ENCODE measurements at places on chromosomes 6 and 20.

GRCh38 chr6:18028332-18028731 lies 40.9 kb upstream of the KIF13A start:
- DNase-seq = no peak

GRCh38 chr6:154882107-154882506 lies 113.0 kb upstream of the TIAM2 start:
- DNase-seq = no peak

DNA sequence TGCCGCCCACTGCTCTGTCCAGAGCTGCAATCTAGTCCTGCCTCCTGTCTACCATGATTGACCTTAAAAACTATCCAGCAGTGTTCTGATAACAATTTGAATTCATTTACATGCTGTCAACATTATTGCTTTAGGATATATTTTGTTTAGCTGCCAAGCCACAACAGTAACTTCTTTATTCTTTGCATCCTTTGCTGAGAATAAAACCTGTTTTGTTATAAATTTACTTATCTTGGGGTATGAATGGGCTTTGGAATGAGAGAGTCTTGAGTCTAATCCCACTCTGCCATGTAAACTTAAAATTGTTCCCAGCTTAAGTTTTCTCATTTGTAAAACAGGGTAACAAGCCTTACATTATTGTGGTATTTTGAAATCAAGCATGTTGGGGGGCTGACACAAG lies 116.4 kb downstream of the FLRT3 start:
- DNase-seq = no peak

DNA sequence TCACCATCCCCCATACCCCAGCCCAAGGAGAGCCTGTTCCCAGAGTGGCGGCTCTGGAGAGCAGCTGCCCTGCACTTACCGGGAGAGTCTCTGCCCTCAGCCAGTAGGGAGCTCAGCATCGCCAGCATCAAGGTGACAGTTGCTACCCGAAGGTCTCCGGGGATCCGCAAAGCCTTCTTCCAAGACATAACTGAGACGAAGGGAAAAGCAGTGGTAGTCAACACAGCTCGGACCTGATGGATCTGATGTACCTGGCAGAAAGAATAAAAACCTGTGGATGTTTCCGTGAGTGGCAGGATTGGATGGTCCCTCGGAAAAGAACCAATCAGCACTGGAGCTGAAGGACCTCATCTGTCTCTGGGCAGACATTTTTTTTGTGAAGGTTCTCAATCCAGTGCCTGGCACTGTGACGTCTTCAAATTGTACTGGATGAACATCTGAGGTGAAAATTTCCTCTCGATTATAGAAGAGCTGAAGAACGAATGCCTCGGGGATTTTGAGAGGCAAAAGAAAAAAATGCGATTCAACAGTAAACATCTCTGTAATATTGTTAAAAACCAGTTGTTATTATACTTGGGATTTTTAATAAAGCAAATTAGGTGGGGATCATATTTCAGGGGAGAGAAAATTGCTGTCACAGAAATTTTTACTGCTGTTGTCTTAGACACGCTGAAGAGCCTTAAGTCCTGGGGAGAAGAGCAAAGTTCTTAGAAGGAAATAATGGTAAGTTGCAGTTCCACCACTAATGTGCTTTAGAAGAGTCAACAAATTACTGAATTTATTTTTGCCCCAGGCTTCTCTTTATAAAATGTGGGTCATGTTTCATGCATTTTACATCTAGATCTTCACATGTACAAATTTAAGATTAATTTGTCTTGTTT lies at the start of gene HLA-DQB1:
HLA-DQB1 (minus strand) TSS at position 238 of the 881 bp plus-strand sequence; CDS start at position 188, 50 bp downstream.
- no peak for DNase-seq

- no peak for DNase-seq
Observed at GRCh38 chr6:36171573-36171972, 25.0 kb upstream of the BRPF3 start.
